ENCODE measurements at places on chromosomes 2 and 18.

GRCh38 chr18:56825321-56825720, 174.2 kb downstream of the WDR7 start:
- DNase-seq: no peak

DNA sequence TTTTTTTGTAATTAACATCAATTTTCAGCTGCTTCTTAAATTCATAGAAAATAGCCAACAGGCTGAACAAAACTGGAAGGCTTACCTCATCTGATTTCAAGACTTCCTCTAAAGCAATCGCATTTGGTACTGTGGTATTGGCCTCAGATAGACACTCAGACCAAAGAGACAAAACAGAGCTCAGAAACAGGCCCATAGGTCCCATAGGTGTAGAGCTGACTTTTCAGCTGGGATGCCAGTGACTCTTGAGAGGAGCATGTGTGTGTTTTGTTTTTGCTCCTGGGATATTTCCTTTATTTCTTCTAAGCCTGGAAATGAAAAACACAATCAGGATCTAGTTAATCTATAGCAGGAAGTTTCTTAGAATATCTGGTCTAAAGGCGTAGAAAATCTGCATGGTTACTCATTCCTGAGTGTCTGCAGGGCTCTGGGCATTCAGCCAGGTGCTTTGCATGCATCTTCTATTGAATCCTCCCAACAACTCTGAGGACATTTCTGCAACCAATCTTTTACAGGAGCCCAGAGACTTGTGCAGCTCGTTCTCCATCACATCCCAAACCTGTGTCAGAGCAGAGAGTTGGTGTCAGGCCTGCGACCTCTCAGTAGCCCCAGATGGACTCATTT, 190.8 kb downstream of the RTP5 start:
- DNase-seq: peak; percentile 89

DNA sequence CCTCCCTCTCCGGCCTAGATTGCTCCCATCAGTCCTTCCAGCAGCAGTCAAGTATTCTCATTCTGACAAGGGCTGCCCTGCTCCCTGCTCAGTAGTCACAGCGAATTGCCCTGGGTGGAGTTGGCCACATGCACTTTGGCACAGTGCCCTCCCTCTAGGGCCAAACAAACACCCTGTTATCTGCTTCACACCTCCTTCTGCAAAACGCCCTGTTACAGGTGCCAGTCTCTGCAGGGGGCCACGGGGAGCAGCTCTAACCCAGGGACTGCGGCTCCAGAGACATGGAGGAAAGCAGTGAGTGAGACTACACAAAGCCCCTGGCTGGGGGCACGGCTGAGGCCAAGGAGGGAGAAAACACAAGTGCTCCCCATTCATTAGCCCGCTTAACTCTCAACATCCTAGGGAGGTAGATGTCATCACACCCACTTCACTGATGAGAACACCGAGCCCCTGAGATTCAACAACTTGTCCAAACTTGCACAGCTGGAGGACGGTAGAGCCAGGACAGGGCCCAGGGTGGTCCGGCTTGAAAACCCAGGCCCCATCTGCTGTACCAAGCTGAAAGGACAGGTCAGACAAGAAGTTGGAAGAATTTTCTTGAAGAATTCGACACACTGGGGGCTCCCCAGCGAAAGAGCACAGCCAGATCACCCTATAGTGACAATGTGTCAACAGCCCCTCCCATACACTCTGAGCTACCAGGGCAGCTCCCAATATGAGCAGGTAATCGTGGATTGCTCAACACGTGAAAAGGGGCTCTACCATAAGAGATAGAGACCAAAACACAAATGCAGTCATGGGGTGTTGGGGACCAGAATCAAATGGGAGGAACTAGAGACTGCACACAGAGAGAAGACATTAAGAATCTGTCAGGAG, 8.7 kb upstream of the TFCP2L1 start:
- no peak for DNase-seq

DNA sequence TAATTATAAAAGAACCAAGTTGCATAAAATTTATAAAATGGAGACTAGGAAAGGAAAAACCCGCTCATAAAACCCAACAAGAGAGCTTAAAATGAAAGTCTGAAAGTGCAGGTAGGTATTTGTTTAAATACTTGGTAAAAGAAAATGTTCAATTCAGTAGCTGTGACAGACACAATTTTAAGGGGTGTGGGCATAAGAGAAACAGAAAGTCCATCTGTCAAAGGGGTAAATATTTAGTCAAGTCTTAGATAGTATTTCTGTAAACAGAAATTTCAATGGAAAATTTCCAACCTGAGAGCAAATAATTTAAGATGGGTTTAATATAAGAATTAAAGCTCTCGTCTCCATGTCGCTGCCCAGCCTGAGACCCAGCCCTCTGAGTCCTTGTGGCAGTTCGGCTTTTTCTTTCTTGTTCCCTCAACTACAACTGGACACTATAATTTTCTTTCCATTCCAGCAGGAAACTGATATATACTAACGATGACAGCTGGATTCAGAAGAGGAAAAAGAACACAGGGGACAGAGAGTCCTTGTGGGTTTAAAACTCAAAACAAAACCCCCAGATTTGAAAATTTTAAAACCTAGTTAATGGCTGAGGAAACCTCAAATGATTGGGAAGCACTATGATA, 88.0 kb upstream of the ZFP36L2 start:
- no peak for DNase-seq

DNA sequence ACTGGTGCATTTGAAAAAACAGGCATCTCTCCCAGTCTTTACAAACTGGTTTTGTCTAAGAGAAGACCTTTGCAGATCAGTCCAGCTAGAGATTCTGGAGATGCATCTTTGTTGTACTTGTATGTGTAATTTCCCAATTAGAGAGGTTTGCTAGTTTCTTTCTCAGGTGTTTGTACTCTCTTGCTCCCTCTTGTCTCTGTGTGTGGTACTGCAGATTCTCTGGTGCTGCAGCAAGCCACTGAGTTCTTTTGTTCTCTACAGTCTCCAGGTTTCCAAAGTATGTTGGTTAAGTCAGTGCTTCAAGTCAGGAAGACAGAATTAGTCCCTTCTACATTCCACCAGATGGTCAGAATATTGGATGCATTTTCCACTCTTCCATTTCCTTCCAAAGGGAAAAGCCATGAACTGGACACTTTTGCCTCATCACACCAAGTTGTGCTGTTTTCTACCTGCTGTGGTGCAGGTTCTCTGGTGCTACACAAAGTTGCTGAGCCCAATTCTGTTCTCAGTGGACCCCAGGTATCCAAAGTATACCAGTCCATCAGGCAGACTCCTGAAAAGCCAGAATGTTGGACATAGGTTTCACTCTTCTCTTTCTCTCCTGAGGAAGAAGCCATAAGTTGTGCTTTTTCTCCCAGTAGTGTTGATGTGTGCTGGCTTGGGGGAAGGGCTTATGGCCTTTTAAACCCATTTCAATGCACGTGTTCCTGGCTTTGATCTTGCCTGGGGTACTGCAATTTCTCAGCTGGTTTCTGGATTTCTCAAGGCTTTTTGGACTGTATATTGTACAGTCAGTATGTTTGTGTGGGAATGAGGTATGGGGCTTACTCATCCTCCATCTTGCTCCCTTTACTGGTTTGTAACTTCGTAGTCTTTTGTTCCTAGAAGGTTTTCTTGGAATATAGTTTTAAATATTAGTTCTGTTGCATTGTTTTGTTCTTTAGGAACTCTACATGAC, 29.8 kb downstream of the EPC2 start:
- peak; percentile 40 for DNase-seq

GRCh38 chr2:12031866-12032265, 285.4 kb downstream of the LPIN1 start:
- no peak for DNase-seq

- no peak for DNase-seq
These were observed 35.8 kb downstream of the ANO7 start for GRCh38 chr2:241224018-241224850.

DNA sequence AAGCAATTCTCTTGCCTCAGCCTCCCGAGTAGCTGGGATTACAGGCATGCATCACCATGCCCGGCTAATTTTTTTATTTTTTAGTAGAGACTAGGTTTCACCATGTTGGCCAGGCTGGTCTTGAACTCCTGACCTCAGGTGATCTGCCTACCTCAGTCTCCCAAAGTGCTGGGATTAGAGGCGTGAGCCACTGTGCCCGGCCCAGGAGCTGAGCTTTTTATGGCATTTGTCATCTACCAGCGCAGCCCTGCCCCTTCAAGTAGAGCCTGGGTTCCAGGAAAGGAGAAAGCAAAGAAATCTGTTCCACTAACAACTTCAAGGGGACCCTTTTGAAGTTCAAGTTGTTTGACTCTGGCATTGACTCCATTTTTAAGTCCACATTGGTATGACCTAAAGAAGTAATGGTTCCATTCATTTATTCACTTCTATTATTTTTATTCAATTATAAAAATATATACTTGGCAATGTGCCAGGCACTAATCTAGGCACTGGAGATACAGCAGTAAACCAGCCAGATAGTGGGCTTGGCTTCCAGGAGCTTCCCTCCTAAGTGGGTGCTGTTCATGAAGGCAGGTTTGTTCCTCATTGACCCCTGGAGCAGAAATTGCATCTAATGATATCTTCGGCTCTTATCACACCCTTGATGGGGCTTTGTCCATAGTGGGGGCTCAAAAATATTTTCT, 8.0 kb upstream of the SFTPB start:
- DNase-seq: no peak

DNA sequence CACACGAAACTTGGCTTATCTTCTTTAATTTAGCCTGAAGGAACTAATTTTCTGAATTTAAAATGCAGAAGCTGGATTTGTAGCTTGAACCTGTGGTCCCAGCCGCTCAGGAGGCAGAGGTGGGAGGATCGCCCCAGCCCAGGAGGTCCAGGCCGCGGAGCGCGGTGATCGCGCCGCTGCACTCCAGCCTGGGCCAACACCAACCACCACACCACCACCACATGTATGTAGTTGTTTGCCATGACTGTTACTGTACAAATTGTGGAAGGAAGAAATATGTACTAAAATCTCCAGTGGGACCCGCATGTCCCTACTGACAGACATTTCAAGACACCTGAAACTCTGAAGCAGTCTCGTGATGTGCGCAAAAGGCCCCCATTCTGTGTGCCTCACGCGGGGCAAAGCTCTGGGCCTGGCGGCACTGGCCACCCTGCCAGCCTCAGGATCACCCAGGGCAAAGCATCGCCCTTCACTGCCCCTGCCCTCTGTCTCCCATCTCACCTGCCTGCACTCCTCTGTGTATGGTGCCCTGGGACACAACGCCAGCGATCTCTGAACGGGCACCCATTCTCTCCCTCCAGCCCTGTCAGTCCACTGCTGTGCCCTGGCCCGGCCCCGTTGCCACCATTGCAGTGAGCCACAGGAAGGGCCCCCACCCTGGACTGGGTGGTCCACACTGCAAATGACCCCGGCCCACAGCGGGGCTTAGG, 10.1 kb upstream of the ADI1 start:
- no peak for DNase-seq

GRCh38 chr2:203706403-203706802, at the start of gene CD28:
CD28 (plus strand) TSS chr2:203706639; CDS start chr2:203706697, 58 bp downstream.
- no peak for DNase-seq

- no peak for DNase-seq
These were observed 1024.7 kb upstream of the PIK3C3 start for GRCh38 chr18:40930211-40930882.

DNA sequence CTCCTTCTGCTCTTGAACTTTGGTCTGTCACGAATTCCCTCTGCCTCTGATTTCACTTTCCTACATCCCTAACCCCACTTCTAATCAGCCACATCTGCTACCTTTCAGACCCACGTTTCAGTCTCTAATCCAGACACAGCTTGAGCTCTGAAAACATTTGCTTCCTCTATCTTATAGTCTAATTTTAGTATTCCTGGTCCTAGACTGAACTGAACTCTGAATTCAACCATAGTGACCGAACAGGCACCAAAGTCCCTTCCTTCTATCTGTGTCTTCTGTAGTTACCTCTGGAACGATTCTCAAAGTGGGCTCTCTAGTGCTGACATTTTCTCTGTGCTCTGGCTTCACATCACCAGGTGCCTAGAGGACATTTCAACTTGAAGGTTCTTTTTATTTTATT, 156.2 kb downstream of the PDE11A start:
- no peak for DNase-seq

DNA sequence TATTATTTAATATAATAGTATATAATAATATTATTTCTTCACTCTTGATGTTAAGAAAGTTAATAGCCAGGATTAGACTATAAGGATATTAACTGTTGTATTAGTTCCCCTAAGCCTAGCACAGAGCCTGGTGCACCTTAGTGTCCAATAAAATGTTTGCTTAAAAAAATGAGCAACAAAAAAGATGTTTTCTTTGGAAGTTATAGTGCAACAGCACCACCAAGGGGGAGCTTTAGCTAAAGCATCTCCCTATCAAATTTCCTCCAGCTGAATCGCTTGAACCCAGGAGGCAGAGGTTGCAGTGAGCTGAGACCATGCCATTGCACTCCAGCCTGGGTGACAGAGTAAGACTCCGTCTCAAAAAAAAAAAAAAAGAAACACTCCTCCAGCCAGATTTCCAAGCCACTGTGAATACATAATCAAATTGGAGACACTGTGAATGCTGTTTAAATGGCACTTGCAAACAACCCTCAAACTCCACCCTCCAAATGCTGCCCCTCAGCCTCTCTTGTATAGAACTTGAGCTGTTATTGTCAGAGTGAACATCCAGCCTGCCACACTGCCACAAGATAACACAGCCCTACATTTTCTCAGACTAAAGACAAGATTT, 221.9 kb downstream of the DYM start:
- DNase-seq: peak; percentile 38

- DNase-seq: no peak
These were observed 79.6 kb upstream of the DNMT3A start for GRCh38 chr2:25421289-25421688.

GRCh38 chr2:109242210-109242653, 113.2 kb downstream of the SH3RF3 start:
- DNase-seq: no peak
